ENCODE measurements at places on chromosomes 2 and 18. TPM values are rescaled to one million over a fixed set of nuclear protein-coding genes. Genes with fewer than 3 reads are reported as not detected.

DNA sequence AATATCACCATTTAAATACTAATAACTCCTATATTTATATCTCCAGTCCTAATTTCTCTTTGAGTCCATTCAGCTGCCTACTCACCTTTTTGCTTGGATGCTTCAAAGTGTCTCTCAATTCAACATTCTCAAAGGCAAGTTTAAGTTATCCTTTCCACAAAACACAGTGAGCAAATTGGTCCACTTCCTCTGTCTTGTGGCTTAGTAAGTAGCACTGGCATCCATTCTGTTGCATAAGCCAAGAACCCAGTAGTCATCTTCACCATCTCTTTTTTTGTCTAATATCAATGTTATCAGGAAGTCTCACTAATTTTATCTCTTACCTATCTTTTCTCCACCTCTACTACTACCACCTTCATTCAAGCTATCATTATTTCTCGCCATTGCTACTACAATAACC is 27.4 kb upstream of the IL1RL1 start:
- no peak for DNase-seq

GRCh38 chr2:119630121-119630520 is 48.9 kb upstream of the TMEM177 start:
- no peak for DNase-seq

- no peak for DNase-seq
These were observed 12.0 kb downstream of the SERPINE2 start for GRCh38 chr2:224027070-224027469.

DNA sequence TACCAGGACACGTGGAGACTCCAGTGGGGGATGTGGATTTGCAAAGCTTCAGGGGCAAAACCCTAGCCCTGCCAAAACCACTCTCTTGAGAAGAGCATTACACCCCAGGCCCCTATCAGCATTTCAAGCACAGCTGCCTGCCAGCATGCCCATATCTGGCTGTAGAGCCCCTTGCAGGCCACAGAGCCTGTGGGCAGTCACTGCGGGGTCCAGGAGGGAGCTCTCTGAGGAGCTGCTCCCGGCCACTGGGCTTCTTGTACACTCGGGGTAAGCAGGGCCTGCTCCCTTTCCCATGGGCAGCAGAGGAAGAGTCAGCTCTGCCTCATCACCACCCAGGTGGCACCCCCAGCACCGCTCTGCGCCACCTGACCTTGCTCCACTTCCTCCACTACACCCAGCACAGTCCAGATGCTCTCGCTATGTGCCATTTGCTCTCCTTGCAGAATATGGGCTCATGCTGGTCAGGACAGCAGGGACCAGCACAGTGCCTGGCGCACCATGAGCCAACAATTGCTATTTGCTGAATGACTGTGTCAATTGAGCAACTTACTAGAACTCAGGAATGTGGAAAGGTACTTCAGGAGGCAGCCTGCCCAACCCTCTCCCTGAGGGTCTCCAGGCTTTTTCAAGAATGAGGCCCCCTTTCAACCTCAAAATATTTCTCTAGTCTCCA is 7.4 kb downstream of the CHST10 start:
- peak; percentile 79 for DNase-seq

The PSME4 gene
- 57.2 TPM for total RNA-seq

The LOXHD1 gene
- 2.3 TPM for total RNA-seq

The AGXT gene
- 0.32 TPM for total RNA-seq

The TANC1 gene
- 27.9 TPM for total RNA-seq
